ENCODE measurements at places on chromosomes 4 and X. TPM values are rescaled to one million over a fixed set of nuclear protein-coding genes. Genes with fewer than 3 reads are reported as not detected.

SORCS2 gene
- total RNA-seq: 0.48 TPM

VCX3A gene
- not detected for total RNA-seq

C1QTNF7 gene
- total RNA-seq: not detected

RGS12 gene
- total RNA-seq: 30.3 TPM

F11 gene
- total RNA-seq: not detected

ASB9 gene
- total RNA-seq: 0.64 TPM

MAGEB10 gene
- not detected for total RNA-seq

PIM2 gene
- total RNA-seq: 12.0 TPM

All from tracheal epithelial cell (primary cell).